Hepatocyte (in vitro differentiated cells): ENCODE measurements at places on chromosomes 5 and 9.

- no peak for DNase-seq
These were observed 602.6 kb upstream of the DAB2 start for GRCh38 chr5:40027400-40027799.

DNA sequence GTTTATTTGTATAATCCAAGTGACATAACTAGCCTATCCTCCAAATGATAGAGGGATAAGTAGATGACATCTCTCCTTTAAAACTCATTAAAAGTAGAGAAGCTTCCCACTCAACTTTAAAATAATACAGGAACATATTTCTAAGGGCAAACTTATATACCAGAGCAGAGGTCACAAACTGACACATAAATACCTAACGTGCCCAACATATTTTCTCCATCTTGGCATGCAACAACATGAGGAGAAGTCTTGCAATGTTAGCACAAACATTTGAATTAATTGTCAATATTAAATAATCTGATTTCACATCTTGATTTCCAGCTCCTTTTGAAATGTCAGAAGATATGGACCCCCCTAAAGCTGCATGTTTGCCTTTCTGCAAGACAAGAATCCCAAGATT is 335.0 kb downstream of the DEPDC1B start:
- DNase-seq, result no peak

GRCh38 chr9:73613092-73613701 is 461.5 kb downstream of the ANXA1 start:
- no peak for DNase-seq

- no peak for DNase-seq
These were observed 85.7 kb downstream of the IZUMO3 start for GRCh38 chr9:24459953-24460352.

DNA sequence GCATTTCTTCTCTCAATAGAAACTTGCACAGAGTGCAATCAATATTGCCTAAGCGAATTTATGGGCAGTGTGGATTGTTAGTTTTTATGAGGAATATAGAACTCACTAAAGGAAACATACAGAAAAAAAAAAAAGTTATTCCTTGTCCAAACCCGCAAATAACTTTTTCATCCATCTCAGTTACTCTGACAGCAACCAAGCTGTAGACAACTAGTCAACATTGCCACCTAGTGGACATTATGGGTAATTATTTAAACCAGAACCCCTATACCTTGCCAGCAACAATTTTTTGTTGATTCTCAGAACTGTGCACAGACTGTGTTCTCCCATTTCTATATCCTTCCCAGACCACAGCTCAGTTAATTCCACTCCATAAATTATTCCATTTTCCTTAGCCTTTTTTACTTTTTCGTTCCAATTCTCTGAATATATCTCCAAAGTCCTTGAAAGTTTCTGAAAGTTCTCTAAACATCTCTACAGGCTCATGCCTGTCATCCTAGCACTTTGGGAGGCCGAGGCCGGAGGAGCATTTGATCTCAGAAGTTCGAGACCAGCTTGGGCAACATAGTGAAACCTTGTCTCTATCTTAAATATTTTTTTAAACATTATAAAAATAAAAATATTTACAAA is 2.6 kb upstream of the AFAP1L1 start:
- peak; percentile 75 for DNase-seq

DNA sequence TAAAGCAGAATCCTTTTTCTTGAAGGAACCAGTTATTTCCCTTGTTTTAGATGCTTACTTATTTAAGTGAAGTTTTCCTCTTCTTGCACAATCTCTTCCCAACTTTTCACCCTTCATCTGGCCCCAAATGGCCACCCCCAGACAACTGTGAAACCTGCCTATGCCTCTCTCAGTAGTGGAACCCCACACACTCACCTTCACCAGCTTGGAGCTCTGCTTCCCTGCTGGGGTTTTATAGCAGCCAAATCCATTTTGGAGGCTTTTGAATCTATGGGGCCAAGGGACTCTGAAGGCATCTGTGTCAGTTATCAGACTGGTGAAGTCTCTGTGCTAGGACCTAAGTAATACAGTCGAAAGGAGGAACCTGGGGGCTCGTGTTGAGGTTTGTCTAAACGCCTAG is 22.9 kb upstream of the SPINK1 start:
- no peak for DNase-seq

- DNase-seq, result peak; percentile 19
These were observed 139.2 kb upstream of the CCNH start for GRCh38 chr5:87551911-87552310.

- no peak for DNase-seq
These were observed 12.0 kb upstream of the WDR38 start for GRCh38 chr9:124841075-124841821.

- no peak for DNase-seq
These were observed 189.3 kb upstream of the MAST4 start for GRCh38 chr5:66406761-66407336.

DNA sequence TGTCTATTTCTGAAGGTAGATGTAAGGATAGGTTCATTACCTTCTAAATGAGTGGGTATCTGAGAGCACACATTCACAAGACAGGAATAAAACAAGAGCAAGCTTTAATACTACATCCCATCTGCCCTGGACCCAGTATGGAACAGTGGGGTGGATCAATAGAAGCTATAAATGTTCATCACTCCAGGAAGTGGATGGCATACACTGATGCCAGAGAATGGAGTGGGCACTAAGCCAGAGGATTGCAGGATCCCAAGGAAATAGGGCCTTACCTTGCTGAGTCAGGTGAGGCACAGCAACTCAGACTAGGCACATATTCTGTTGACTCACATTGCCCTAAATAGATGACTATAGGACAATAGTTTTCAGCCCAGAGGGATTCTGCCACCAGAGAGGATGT is 21.3 kb upstream of the COX7C start:
- DNase-seq, result no peak

- DNase-seq, result no peak
These were observed 82.9 kb downstream of the ISOC1 start for GRCh38 chr5:129177451-129177850.

DNA sequence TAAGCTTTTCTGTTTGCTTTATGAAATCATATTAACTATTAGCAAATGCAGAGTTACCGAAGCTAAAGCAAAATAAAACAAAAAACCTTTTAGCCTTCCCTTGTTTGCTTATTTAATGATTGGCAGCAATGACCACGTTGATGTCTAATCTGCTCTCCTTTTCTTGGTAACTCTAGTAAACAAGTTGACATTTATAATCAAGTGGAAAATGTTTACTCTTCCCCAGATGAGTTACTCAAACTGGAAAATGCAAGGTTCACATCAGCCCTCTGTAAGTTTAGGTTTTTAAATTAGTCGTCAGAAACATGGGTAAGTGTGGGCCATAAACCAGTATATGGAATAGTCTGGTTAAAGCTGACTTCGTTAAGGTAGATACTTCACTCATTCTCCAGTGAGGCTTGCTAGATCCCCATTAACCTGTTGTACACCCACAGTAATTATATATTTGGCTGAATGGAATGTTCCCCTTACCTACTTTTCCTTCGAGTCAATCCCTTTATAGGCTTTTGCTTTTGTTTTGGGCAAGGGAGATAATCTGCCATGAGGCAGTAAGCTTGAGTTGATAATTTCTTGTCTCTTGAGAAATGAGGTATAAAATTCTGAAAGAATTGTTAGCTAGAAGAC is 100.9 kb downstream of the GDNF start:
- DNase-seq, result no peak

GRCh38 chr9:68711932-68712331 is 6.9 kb downstream of the PIP5K1B start:
- no peak for DNase-seq

DNA sequence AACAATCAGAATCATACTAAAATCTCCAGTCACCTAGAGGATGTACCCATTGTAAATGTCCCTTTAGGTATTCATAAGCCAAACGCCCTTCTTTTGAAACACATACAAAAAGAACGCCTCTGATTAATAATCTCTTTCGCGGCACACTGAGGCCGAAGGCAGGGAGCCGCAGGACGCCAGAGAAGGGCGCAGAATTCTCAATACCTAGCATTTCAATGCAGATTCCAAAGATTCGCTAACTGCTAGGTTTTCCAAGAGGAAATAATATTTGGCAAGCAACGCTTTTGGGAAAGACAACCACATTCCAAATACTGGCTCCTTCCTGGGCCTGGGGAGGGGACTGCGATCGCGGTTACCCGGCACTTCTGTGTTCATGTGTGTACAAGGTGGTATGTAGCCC is 203.3 kb downstream of the MEF2C start:
- no peak for DNase-seq

GRCh38 chr9:93897075-93897970 is 57.8 kb downstream of the BARX1 start:
- no peak for DNase-seq
